Stimulated activated CD8-positive, alpha-beta memory T cell treated with anti-CD3 and anti-CD28 coated beads, Interleukin-4, amount 100 ng/mL, for 1 hour (primary cell): ENCODE measurements at places on chromosomes 7 and 10.
A peak's percentile ranks its signal among the peaks of the same experiment; 100 is the strongest.

GRCh38 chr10:18721067-18721466 lies 61.8 kb downstream of the ARL5B start:
- no peak for DNase-seq

GRCh38 chr10:73406846-73407245 lies 7.0 kb downstream of the ANXA7 start:
- DNase-seq: no peak

DNA sequence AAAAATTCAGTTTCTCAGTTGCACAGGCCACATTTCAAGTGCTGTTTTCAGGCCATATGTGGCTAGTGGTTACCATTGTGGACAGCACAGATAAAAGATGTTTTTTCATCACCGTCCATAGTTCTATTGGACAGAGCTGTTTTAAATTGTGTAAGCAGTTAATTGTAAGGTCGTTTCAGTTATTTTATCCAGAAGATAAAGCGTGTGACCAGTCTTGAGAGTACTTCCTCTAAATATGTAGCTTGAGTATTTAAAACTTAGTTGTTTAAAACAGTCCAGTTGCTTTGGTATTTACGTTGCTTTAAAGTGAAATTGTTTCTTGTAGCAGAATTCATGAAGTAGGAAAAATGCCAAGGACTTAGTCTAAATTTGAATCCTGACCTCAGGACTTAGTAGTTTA lies 66.9 kb downstream of the ZNRF2 start:
- DNase-seq: no peak

- no peak for DNase-seq
Observed at GRCh38 chr7:33789871-33790630, 115.3 kb upstream of the BMPER start.

DNA sequence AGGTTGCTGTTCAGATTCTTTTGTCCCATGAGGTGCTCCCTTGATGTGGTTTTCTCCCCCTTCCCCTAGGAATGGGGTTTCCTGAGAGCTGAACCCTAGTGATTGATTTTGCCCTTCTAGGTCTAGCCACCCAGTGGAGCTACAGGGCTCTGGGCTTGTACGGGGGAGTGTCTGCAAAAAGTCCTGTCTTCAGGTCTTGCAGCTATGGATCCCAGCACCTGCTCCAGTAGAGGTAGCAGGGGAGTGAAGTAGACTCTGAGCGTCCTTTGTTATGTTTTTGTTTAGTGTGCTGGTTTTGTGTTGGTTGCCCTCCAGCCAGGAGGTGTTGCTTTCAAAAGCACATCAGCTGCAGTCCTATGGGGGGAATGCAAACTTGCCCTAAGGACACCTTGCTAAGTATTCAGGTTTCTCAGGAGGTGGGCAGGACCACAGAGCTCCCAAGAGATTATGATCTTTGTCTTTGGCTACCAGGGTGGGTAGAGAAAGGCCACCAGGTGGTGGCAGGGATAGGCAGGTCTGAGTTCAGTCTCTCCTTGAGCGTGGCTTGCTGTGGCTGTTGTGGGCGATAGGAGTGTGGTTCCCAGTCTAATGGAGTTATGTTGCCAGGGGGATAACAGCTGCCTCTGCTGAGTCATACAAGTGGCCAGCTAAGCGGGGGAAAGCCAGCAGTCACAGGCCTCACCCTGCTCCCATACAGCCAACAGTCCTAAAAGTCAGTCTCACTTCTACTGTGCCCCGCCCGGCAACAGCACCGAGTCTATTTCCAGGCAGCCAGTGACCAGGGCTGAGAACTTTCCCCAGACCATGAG lies 92.4 kb upstream of the JCAD start:
- DNase-seq: no peak

DNA sequence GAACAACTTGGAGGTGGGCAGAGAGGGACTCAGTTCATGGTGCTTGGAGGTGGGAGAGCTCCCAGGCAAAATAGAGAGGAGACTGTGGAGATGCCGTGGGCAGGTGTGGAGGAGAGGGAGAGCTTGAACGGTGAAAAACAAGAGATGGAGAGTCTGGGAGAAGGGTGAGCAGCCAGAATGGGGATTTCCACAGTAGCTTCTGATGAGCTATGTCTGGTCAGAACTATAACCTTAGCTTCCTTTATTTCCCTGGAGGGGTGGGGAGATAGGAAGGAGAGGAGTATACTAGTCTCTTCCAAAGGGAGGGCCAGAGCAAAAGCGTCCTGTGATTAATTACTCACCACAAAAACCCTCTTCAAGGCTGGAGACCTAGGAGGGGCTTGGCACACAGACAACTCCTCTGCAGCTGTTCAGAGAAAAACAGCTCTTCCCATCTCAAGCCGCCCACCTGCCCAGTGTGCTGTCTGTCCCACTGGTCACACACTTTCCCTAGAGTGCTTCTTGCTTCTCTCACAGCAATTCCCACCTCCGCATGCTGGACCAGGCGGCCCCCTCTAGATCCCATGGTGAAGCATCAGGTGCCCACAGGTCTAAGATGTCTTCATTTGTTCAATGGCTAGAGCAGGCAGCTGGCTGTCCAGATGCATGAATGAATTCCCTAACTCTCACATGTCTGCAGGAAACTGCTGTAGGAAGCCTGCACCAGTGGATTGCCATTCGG lies 41.9 kb downstream of the TAS2R41 start:
- DNase-seq: no peak

GRCh38 chr7:157674027-157674714 lies 337.4 kb downstream of the DNAJB6 start:
- no peak for DNase-seq

DNA sequence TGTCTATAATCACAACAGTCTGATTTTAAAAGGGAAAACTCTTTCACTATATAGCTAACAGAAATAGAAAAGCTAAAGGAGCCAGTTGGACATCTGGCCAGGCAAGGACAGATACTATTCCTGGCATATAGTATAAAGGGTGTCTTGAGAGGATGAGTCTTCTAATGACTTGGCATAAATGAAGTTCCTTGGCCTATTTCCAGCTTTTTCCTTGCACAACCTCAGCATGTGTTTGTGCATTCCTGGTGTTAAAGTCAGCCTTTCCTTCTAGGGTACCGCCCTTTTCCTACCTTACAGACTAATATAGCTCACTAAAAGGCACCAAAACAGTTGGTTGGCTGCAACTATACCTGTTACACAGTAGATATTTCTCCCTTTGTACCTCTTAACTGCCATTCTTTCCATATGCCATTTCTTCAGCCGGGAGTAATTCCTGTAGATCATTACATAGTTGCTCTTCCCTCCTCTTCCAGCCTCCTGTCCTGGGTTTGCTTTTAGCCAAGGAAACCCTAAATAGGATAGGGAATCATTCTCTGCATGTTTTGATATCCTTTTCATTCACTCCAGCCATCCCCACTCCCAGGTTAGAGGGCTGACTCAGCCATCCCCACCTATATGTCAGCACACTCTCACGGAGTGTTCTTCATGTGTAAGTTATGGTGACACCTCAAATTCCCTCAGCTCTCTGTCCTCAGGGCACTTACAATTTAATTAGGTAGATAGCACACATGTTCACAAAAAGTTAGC lies 102.1 kb upstream of the MDFIC start:
- no peak for DNase-seq

GRCh38 chr7:52569151-52569550 lies 466.3 kb upstream of the POM121L12 start:
- DNase-seq: no peak

DNA sequence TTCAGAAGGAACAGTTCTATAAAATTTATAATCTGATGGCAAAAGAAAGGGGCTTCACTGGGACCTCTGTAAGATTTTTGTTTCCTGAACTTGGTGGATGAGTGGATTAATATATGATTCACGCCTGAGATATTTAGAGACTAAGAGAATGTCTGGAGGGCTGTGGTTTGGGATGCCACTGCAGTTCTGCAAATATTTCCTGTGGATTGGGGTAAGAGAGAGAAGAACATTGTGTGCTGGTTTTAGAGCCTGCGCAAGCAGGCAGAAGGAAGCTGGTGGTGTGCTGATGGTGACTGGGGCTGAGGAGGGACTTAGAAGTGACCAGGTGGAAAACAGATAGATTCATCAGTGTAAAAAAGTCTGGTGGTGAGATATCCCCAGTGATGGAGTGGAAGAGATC lies 87.0 kb downstream of the SUGCT start:
- no peak for DNase-seq

- DNase-seq: no peak
Observed at GRCh38 chr7:70338015-70338414, 739.7 kb downstream of the AUTS2 start.

- no peak for DNase-seq
Observed at GRCh38 chr10:63105225-63106110, 27.7 kb upstream of the NRBF2 start.

GRCh38 chr10:119981826-119982225 lies 89.3 kb downstream of the SEC23IP start:
- DNase-seq: no peak

DNA sequence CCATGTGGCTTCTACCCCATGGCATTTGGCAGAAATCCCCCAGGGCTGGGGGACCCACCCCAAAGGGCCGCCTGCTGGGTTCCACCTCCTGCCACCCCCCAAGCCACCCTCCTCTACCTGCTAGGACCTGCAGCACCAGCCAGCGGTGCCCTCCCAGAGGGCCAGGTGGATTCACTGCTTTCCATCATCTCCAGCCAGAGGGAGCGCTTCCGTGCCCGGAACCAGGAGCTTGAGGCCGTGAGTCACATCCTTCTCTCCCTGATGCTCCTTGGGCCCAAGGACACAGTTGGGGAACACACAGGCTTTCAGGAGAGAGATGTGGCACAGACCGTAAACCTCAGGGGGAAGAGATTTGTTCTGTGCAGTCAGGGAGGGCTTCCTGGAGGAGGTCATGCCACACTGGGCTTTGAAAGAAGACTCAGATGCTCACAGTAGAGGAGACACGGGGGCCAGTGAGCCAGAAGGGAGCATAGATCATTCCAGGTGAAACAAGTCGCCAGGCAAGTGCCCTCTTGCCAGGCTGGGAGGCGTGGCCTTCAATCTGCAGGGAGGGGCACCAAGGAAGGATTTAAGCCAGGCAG lies 11.5 kb upstream of the SH2B2 start:
- DNase-seq: no peak

DNA sequence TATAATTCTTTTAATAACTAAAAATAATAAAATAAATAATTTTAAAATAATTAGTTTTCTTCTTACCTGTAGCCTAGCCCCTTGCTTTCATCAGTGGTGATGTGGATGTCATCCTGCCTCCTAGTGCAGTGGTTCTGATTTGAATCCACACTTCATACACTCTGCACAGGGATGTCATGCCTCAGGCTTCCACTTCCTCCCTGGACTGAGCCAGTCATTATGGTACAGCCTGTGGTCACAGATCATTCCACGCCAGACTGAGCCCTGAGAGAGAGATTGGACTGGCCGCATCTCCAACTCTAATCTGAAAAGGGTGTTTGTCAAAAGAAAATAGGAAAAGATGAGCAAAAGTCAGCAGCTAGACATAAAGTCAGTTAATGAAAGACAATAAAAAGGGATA lies 436.2 kb upstream of the IGFBP3 start:
- DNase-seq: no peak

GRCh38 chr7:141042222-141043193 lies 27.8 kb upstream of the MRPS33 start:
- no peak for DNase-seq

DNA sequence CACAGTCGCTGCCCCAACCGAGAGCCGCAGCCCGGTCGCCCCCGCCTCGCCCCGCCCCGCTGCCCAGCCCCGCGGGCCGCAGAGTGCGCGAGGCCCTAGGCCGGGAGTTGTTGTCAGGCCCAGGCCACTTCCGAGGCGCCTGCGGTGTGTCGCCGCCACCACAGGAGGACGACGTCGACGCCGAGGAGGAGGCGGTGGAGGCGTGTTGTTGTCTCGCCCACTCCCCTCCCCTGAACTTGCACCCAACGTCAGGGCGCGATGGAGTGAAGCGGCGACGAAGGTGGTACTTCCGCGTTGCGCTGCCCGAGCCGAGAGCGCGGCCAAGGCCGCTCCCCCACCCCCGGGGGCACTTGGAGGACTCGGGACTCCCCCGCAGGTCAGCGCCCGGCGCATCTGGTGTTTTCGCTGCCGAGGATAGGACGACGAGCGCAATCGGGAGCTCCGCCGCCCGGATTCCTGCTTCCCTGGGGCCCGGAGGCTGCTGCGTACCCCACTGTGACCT lies at the start of gene CDK13:
Gene CDK13, plus strand, starts transcription at position 286 of the 502 bp plus-strand sequence. CDS start 386 bp downstream, outside the sequence.
- DNase-seq: peak; percentile 73

- no peak for DNase-seq
Observed at GRCh38 chr7:70034999-70035398, 436.7 kb downstream of the AUTS2 start.

DNA sequence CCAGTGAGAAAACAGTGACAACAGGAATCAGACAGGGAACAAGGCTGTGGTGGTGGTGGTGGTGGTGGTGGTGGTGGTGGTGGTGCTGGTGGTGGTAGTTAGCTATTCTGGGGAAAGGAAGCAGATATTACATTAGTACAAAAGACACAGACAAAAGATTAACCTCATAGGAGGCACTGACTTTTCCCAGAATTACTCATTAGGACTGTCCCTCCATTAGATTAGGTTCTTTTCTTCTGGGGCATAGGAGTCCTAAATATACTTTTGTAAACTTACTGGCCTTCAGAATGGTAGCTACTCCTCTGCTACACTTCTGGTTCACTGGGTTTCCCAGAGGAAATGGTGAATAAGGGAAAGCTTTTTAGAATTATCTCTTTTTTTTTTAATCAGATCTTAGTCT lies 156.6 kb upstream of the SEMA3D start:
- DNase-seq: no peak

GRCh38 chr10:78510566-78511323 lies 477.1 kb downstream of the RPS24 start:
- no peak for DNase-seq

GRCh38 chr10:72292223-72292691 lies 18.5 kb downstream of the DDIT4 start:
- no peak for DNase-seq

GRCh38 chr7:158461824-158462223 lies 125.8 kb downstream of the PTPRN2 start:
- DNase-seq: no peak

- DNase-seq: no peak
Observed at GRCh38 chr10:107740962-107741690, 576.6 kb upstream of the SORCS1 start.

DNA sequence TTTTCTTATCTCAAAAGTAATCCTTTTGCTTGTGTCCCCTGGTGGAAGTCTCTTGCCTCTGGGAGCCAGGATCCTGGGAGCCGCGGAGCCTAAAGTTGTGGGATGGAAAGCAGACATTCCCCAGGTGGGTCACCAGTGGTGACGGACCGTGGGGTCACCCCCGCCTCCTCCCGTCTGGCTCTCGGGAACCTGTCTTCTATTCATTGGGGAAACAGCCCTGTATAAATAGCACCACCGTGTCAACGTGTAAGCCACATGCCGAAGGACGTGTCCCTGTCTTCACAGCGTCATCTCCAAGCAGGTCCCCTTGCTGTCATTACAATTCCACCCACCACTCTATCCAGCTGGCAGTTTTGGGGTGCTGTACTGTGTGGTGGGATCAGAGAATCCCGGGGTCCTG lies 87.5 kb downstream of the ELFN1 start:
- no peak for DNase-seq

GRCh38 chr10:128985036-128985435 lies 482.0 kb upstream of the MGMT start:
- DNase-seq: no peak

- no peak for DNase-seq
Observed at GRCh38 chr10:323651-324293, 188.5 kb downstream of the ZMYND11 start.
